Stimulated activated CD8-positive, alpha-beta memory T cell treated with anti-CD3 and anti-CD28 coated beads, Interleukin-4, amount 100 ng/mL, for 4 hours (primary cell): ENCODE measurements at places on chromosomes 16 and 17.

- DNase-seq = peak; percentile 8
Observed at GRCh38 chr17:44502598-44503146, 534 bp downstream of the GPATCH8 start.

GRCh38 chr17:83076938-83077337 lies 2.5 kb upstream of the METRNL start:
- no peak for DNase-seq

DNA sequence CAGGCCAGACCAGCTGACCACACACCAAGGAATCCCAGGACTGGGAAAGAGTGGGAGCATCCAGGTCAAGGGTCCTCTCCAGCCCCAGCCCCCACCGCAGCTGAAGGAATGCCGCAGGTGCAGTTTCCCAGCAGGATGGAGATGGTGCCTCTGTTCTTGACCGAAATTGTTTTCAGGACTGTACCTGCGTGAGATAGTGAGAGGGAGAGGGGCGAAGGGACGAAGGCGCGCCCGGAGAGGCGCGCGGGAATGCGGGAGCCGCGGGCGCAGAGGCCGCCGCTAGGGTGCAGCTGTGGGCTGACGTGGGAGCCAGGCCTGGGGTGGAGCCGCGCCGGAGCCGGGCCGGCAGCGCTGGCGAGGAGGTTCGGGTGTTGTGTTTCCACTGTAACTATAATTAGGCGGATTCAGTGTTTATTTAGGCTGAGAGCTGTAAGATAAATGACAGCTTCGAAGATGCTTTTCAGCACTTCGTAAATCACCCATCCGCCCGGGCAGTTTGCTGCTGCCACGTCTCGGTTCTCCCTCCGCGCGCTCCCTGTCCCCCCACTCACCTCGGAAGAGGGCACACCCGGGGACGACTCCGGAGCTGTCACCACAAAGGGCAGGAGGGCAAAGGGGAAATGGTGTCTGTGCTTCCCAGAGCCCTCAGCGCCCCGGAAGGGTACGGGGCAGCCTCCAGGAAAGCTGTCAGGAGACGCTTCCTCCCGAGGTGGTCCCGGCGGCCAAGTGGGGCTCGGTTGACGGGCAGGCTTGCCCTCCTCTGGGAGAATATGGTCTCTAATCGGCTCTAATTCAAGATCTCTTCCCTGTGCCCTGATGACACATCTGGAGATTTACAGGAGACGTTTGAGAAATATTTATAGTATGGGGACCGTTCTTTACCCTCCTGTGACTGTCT lies 38.2 kb downstream of the HOXB1 start:
- DNase-seq = peak; percentile 31

- DNase-seq = peak; percentile 4
Observed at GRCh38 chr17:27630607-27631410, at the start of gene LGALS9. TSS of gene LGALS9 (plus strand) at chr17:27631188. CDS start at chr17:27631266, 78 bp downstream.

DNA sequence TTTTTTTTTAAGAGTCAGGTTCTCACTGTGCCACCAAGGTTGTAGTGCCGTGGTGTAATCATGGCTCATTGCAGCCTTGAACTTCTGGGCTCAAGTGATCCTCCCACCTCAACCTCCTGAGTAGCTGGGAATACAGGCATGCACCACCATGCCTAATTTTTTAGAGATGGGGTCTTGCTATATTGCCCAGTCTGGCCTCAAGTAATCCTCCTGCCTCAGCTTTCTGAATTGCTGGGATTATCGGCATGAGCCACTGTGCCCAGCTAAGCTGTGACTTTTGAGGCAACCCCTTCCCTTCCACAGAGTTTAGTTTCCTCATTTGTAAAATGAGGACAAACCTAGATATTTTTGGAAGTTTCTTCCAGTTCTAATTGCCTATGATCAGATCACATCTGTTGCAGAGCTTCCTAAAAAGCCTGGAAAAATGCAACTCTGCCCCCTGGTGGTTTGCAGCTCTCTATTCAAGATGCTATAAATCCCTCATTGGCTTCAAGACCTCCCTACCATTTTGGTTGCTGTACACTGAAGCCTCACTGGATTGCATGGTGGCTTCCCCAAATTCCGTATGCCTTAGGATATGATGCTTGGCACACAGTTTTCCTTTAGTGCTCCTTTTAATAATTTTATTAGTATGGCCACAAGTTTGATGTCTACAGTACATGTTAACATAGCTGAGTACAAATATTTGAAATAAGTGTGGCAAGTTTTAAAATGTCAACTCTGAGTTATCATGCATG lies 19.3 kb downstream of the GDE1 start:
- DNase-seq = peak; percentile 24

DNA sequence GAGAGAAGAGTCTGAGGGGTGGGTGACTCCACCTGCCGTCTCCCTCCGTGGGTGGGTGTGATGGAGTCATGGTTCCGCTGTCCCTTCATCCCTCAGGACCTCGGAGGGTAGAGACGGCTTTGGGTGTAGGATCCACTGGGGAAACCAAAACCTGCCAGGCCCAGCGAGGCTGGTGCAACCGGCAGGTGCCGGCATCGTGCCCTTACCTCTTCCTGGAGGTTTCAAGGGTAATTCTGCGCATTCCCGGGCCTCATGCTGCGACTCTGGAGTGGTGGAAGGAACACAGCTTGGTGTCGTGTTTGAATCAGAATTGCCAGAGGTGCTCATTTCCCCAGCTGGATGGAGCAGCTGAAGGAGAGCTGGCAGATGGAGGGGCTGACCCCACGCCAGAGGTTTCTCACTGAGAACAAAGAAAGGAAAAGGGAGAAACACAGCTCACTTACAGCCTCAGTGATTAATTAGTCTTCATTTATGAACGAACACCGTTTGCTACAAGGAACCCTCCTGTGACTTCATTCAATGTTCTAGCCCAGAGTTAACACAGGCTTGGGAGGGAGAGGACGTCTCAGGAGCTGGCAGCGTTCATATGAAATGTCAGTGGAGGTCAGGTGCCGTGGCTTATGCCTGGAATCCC lies 16.3 kb upstream of the ATP2A3 start:
- no peak for DNase-seq

GRCh38 chr16:23149993-23150364 lies 727 bp upstream of the USP31 start:
- DNase-seq = no peak

DNA sequence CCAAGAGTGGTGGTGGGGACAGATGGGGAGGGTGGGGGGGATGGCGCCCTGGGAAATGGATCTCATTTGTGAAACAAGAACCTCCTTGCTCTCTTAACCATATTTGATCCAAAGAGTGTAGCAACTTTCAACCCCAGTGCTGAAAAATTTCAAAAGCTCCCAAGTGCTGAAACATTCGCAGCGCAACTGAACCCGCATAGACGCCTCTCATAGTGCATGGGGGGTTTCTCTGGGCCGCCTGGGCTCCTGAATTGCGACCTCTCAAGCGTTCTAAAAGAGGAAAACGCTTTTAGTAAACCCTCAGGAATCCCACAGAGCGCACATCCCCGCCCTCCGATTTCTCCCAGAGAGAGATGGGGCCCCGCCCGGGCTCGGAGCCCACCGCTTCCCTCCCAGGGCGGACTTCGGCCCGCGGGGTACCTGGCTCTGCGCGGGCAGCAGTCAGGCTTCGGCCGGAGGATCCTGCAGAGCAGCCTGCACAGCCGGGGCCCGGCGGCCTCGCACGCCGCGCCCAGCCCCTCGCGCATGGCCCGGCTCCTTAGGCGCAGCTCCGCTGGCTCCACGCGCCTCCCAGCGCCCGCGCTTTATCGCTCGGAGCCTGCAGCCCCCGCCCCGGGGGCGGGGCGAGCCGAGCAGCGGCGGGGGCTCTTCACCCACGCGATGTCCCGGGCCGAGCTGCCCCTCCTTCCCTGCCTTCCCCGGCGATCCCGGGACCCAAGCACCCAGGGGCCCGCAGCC lies 7.0 kb downstream of the NOS2 start:
- DNase-seq = no peak

DNA sequence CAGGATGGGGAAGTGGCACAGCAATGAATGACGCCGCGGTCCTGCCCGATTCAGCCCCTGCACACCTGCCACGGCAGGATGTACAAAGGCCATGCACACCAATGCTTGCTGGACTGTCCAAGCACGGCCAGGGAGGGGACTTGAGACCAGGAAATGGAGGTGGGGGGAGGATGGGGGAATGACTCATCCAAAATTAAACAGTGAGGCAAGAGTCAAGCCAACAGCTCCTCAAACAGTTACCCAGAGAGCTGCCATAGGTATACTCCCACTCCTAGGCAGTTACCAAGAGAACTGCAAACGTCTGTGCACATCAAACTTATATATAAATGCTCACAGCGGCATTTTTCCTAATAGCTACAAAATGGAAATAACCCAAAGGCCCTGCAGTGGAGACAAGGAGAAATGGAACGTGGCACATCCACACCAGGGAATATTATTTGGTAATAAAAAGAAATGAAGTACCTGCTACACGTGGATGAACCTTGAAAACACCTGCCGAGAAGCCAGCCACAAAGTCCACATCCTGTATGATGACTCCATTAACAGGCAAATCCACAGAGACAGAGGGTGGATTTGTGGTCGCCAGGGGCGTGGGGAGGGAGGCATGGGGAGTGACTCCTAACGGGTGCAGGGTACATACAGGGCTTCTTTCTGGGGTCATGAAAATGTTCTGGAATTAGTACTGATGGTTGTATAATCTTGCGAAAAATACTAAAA lies 54.1 kb downstream of the VAC14 start:
- no peak for DNase-seq

DNA sequence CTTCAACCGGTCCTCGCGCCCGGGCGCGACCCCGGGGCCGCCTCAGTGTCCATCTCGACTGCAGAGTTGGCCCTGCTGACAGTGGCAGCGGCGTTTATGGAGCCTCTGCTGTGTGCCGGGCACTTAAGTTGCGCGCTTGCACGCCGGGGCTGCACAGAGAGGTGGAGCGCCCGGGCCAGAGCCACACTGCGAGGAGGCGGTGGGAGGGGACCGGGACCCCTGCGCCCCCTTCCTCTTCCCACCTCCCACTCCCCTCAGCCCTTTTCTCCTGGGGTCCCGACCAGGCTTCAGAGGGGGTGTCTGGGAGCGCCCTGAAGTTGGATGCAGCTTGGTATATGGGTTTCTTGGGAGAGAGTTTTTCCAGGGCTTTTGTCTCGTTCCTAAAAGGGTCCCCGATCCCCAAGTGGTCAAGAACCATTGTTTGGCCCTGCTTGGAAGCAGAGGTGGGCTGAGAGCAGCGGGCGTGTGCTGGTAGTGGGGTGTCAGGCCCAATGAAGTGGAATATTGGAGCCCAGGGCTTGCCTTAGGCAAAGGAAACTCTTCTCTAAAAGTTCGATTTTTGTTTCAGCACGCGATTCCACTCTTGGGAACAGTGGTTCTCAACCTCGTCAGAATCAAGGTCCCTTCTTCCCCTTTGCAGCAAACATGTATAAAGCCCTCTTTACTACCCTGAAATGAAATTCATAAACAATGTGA lies 605 bp downstream of the MRTFB start:
- DNase-seq = no peak
